ENCODE measurements at places on chromosomes 3 and 15. TPM values are rescaled to one million over a fixed set of nuclear protein-coding genes. Genes with fewer than 3 reads are reported as not detected.

SLC12A8 gene
- total RNA-seq, result 1.9 TPM

DNA sequence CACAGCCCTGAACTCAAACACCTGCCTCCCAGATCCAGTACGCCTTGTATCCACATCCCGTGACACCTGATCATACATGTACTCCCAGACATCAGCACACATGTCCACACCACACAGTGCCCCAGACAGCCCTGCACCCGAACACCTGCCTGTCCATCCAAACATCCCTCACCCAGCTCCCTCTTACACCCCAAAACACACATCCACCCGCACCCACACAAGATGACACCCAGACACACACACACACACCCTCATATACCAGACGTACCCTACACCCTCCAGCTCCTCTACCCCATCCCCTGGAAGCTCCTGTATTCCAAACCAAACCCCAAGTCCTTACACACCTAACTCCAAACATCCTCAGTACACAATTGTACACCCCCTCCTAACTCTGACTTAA is 735 bp downstream of the CAMK1 start:
- peaks cover 7% of the 10 kb centered on the region for H3K36me3 ChIP-seq
- DNase-seq, result no peak
- no peak overlapping the region for H3K27ac ChIP-seq
- peaks cover 8% of the 10 kb centered on the region for H3K27me3 ChIP-seq

- no peak overlapping the region for H3K4me3 ChIP-seq
- no peaks in the 10 kb centered on the region for H3K27me3 ChIP-seq
- DNase-seq, result no peak
- no peaks in the 10 kb centered on the region for H3K36me3 ChIP-seq
- H3K27ac ChIP-seq, result no peak overlapping the region
Measured at GRCh38 chr3:136122006-136122405, 74.1 kb downstream of the MSL2 start.

- H3K27me3 ChIP-seq, result no peaks in the 10 kb centered on the region
- H3K27ac ChIP-seq, result no peak overlapping the region
- H3K4me3 ChIP-seq, result no peak overlapping the region
- H3K4me1 ChIP-seq, result no peaks in the 10 kb centered on the region
- DNase-seq, result no peak
Measured at GRCh38 chr3:160641665-160642309, 35.2 kb upstream of the ARL14 start.

DNA sequence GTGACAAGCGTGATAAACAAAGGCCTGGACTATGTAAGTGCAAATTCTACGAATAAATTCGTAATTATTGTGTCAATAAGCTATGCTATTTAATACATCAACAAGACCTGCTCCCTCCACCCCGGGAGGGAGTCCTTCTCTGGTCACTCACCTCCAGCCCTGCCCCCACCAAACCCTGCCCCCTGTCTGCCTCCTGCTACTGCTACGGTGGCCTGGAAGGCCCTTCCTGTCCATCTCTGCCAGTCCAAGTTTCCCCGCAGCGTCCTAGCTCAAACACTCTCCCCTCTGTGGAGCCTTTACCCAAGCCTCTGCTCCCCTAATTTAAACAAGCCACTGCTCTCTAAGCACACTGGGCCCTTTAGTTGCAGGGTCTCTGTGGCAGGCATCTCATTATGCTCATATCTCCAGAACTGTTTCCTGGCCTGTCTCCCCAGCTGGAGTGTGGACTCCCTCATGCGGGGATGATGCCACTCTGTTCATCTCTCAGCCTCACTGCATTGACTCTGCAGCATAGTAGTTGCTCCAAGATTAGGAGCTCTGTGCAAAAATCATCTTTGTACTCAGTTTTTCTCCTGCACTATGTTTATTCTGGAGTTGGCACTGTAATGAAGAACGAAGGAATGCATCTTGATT is 241.2 kb downstream of the NTRK3 start:
- no peaks in the 10 kb centered on the region for H3K36me3 ChIP-seq
- H3K4me1 ChIP-seq, result no peaks in the 10 kb centered on the region
- no peak overlapping the region for H3K27ac ChIP-seq
- H3K27me3 ChIP-seq, result peaks cover 5% of the 10 kb centered on the region
- DNase-seq, result no peak

DNA sequence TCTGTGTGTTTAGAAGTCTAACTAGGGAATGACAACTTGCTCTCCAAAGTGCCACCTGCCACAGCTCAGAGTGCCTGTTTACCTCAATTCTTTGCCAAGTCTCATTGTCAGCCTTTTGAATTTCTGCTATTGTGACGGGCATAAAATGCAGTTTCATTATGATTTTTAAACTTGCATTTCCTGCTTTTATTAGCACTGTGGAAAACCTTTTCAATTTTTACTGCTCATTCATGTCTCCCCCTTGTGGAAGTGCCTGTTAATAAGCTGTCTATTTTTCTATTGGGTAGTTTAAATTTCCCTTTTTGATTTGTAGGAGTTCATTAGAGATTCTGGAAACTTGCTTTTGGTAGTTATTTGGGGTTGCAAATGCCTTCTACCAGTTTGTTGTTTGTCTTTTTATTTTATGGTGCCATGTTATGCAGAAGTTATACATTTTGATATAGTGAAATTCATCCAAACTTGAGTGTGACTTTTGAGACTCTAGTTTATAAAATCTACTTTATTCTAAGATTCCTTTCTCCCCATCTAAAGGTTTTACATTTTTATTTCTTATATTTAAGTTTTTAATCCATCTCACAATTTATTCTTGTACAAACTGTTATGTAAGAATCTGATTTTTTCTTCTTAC is 53.9 kb upstream of the FRMD4B start:
- H3K36me3 ChIP-seq, result no peaks in the 10 kb centered on the region
- H3K4me3 ChIP-seq, result no peak overlapping the region
- no peak for DNase-seq
- no peak overlapping the region for H3K27ac ChIP-seq
- H3K4me1 ChIP-seq, result peaks cover 18% of the 10 kb centered on the region
- peaks cover 5% of the 10 kb centered on the region for H3K27me3 ChIP-seq

GRCh38 chr3:3705090-3705775 is 94.0 kb upstream of the LRRN1 start:
- DNase-seq, result no peak
- H3K36me3 ChIP-seq, result no peaks in the 10 kb centered on the region
- no peak overlapping the region for H3K4me3 ChIP-seq

All from activated naive CD8-positive, alpha-beta T cell treated with anti-CD3 and anti-CD28 coated beads for 36 hours (primary cell).